Stimulated activated CD4-positive, alpha-beta T cell treated with anti-CD3 and anti-CD28 coated beads, Interleukin-1b, Interleukin-23, amount 100 ng/mL, for 48 hours (primary cell): ENCODE measurements at places on chromosomes 4 and X.

DNA sequence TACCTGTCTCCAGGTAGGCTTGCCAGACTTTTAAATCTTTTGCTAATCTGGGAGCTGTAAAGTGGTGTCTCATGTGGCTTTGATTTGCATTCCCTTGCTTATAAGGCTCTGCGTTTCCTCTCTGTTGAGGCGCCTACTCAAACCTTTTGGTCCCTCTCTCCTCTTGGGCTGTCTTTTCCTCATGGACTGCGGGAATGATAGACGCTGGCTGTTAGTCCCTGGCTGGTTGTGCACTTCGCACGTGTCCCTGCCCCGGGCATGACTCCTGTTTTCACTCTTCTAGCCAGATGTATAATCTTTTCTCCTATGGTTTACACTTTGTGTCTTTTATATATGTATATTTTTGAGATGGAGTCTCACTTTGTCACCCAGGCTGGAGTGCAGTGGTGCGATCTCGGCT, 39.7 kb downstream of the RGS12 start:
- no peak for DNase-seq

GRCh38 chr4:157889788-157890187, 283.0 kb downstream of the GASK1B start:
- no peak for DNase-seq

DNA sequence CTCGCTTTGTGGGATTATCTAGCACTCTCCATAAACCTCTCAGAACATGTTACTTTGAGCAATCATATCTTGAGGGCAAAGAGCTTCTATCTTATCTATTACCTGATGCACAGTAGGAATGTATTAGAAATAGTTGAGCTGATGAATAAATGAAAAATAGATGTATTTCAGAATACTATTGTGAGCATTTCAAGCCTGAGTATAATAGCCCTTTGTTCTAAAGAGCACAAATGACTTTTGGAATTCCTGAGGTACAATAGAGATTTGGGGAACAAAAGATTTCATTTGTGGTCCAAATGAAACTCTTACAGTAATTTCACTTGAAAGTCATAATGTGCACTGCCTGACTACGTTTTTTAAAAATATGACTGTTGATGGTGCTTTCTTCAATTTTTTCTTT, 159.5 kb downstream of the UGT8 start:
- DNase-seq: no peak

- DNase-seq: no peak
Observed at GRCh38 chrX:94676285-94676684, 1002.3 kb downstream of the FAM133A start.

GRCh38 chr4:124209211-124209610, 503.3 kb downstream of the ANKRD50 start:
- DNase-seq: no peak

DNA sequence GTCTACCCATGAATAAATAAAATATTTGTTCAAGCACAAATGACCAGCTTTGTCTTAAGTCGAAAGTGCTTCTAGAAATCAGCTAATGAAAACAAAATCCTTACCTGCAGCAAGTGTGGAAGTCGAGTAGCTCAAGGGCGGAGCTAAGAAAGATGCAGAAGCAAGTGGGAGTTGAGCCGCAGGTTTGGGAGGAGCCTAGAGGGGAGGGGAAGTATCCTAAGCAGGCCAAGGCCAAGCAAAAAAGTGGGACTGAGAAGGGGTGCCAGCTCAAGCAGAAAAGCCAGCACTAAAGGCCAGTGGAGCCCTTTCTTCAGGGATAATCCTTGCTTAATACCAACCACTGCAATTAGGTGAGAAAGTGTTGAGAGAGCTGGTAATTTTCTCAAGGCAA, 60.8 kb downstream of the DLG3 start:
- DNase-seq: no peak
